ENCODE measurements at places on chromosomes 5 and 9.

DNA sequence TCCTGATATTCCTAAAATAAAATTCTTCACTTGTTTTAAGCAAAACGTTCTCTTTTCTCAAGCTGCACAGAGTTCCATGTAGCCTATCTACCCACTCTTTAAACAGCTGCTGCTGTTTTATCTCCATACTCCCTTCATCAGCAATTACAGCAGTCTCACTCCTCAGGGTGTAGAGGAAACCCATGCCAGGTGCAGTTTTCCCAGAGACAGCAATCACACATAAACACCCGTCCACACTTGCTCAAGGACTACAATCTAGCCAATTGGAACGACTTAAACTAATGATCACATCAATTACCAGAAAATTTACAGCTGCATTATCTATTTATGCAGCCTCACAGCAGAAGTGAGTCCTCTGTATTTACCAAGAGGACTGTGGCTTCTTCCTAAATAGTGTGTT, 141.7 kb downstream of the HTR1A start:
- DNase-seq: no peak

DNA sequence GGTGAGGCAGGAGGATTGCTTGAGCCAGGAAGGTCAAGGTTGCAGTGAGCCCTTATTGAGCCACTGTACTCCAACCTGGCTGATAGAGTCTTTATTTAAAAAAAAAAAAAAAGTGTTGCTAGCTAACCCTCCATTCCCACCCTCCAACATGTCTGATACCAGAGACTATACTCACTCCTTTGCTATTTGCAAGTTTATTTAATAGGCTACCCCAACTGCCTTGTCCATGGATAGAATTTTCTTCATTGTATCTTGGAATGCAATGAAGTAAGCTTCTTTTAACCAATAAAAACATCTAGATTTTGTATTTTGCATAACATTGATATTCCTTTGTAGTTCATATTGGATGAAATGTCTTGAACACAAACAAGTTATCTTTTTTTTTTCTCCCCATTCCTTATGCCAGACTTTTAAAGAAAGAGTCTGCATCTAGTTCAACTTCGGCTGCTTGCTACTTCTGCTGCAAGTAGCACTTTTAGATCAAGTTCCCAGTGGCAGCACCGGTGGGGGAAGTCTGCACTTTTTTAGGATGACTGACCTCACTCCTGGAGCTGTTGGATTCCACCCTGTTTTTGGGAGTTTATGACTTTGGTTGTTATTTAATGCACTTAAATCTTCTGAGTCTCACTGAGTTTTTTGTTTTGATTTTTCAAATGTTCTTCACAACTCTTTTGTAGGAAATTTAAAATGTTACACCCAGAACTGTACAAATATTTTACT, 112.5 kb downstream of the UHRF2 start:
- DNase-seq: no peak

DNA sequence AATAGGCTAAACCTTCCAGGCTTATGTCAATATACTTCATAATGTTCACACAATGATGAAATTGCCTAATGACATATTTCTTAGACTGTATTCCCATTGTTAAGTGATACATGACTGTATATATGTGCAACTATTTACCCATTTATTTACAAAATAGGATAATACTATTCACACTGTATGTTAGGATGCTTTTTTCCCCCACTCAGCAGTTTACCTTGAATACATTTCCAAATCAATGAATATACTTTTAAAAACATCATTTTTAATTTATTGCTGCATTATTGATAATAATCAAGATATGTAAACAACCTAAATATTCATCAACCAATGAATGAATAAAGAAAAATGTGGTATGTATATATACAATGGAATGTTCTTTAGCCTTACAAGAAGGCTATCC, 55.5 kb downstream of the PCSK1 start:
- no peak for DNase-seq

DNA sequence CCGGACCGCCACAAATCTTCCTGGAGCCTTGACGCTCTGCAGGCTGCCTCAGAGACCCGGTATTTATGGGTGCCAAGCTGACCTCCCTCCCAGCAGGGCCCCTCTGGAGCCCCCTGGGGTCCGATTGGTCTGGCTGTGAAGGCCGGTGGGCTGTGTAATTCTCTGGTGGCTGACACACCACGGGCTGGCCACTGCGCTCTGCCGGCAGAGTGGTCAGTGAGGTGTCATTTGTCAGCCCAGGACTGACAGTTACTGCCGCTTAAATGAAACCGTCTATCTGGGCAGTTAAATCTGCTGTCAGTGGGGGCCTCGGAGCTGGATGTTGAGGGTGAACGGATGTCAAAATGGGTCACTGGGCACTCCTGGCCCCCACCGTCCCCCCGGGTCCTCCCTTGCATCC, 10.7 kb downstream of the NR5A1 start:
- DNase-seq: no peak

GRCh38 chr9:123640792-123641222, 284.8 kb downstream of the CRB2 start:
- DNase-seq: no peak

GRCh38 chr5:124234770-124235562, 511.5 kb downstream of the ZNF608 start:
- DNase-seq: no peak

All from omental fat pad (tissue), 4 donors.